Right renal pelvis (tissue), 4 donors: ENCODE measurements at places on chromosomes 3 and 15.

DNA sequence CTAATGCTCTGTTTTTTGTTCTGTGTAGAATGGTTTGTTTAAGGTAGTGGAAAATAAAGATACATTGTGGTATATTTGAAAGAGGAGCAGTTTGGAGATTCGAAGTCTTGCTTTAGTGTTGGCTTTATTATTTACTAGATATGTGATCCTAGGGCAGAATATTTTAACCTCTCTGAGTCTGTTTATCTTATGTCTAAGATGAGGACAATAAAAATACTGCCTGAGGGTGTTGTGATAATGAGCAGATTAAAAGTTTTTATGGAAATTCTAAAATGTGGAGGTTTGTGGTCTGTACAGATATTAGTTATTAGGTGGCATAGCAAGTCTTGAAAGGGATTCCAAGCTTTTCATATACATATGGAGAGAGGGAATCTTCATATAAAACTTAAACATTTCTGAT lies 15.0 kb downstream of the TCF12 start:
- DNase-seq, result no peak

DNA sequence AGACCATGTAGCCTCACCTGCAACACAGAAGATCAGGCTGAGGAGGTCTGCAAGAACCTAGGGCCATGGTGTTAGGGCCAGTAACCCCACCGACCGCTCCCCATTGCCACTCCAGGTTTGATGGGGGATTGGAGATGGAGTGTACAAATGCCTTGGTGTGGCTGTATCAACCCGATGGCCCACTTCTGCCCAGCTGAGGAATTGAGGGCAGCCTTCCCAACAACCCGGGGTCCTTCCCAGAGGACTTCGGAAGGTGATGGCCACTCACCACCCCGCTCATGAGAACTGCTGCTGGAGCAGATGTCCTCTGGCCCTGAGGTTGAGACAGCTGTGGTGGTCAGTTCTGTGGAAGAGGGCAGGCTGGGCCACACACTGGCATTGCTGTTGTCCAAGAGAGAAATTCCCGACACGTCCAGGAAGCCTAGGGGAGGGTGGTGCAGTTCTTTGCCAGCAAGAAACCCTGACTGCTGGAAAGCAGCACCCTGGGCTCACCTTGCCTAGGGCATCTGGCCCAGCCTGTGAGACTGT lies 8.9 kb downstream of the GORASP1 start:
- no peak for DNase-seq

GRCh38 chr3:186268616-186269448 lies 93.2 kb downstream of the DGKG start:
- no peak for DNase-seq

- DNase-seq, result no peak
These were observed 16.8 kb downstream of the LPP start for GRCh38 chr3:188170461-188171459.

DNA sequence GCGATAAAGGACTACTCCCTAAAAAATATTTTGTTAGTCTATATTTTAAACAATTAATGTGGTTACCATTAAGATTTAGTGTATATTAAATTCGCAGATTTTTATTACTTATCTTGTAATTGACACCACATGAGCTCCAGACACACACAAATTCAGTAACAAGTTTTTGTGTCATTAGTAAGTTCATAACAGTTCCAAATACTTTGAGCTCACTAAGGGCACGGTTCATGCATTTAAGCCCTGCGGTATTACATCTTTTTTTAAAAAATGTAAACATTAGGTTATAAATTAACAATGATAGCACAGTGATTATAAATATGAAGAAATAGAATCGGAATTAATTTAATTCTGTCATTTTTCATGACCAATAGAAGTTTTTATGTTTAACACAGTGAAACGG lies 317.3 kb downstream of the ZNF385D start:
- DNase-seq, result no peak

DNA sequence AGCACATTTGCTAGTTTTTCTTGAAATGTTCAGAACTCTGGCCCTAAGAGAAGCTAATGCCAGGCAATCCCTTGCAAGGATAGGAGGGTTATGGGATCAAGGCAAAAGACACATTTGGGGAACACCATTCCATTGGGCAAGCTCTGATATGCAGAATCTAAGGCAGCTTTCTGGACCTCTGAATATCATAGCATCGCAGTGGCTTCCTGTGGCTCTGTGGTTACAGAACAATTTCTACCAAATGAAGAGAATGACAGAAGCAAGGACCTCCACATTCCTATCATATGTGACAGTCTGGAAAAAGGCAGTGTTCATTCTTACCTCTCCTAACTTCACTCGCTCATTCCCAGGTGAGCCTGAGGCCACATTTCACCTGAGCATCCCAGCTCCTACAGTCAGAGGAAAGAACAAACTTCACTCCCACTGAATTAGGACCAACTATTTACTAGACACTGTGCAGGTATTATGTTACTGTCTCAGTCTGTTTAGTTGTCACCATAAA lies 836.1 kb upstream of the CFAP20DC start:
- DNase-seq, result no peak

GRCh38 chr3:177420651-177421480 lies 223.6 kb upstream of the TBL1XR1 start:
- no peak for DNase-seq

- no peak for DNase-seq
These were observed 522.6 kb upstream of the SEMA6D start for GRCh38 chr15:47194718-47195117.

DNA sequence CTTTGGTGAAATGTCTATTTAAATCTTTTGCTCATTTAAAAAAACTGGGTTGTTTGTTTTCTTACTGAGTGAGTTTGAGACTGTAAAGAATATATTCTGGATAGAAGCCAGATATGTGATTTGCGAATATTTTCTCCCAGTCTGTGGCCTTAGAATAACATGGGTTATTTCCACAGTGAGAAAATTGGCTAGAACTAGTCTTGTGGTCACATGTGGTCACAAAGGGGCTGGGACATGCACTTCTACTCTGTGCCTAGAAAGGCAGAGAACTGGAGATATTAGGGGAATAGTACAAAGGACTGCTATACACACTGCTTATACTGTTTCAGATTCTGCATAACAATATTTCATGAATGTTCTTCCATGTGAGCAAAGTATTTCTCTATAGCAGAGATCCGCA lies 79.9 kb upstream of the RGMA start:
- DNase-seq, result no peak

GRCh38 chr3:84039099-84039498 lies 919.7 kb upstream of the CADM2 start:
- no peak for DNase-seq

- no peak for DNase-seq
These were observed 66.2 kb downstream of the THRB start for GRCh38 chr3:24428481-24428880.
